ENCODE measurements at places on chromosomes 11 and 22.
A peak's percentile ranks its signal among the peaks of the same experiment; 100 is the strongest.

DNA sequence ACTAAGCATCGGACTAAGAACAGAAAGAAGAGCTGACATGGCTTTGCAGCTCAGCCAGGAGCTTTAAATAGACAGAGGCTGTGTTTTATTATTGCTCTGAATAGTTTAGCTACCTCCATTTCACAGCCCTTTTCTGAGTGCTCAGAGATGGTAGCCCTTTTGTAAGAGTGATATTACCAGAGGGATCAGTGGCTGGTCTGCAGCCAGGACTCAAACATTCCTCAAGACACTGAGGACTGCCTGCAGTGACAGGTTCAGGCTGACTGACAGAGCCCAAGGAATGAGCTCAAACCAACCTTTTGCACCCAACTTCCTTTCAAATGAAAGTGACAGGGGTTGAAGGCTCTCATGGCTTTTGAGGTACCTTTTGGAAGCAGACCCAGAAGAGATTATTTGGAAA is 189.0 kb downstream of the DDX10 start:
- no peak for DNase-seq

DNA sequence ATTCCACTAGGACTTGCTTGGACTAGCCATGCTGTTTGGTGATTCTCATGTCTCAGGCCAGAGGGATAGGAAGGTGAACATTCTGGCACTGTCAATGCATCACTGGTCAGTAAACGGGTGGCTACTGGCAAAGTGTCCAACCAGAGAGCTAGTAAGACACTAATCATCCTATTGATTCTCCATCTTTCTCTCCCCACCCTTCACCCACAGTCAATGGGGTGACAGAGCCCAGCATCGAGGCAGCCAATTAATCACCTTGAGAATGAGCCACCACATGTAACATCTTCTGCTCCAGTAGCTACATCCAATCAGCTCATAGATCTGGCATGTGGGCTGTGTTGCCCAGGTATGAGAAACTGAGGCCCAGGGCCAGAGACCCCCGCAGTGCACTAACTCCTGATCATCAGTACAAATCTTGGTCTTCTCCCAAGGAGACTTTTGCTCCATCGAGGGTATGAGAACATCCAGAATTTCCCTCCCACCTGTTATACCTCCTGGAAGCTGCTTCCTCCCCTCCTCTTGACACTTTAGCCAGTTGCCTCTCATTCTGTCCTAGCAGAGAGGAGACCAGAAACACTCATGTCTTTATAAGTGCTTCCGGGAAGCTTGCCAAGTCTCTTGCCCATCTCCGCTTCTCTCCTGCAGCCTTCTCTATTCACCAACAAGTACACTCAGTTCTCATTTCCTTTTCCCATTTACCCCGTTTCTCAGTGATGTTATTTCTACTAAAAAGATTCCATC is 17.0 kb downstream of the HTR3A start:
- no peak for DNase-seq

DNA sequence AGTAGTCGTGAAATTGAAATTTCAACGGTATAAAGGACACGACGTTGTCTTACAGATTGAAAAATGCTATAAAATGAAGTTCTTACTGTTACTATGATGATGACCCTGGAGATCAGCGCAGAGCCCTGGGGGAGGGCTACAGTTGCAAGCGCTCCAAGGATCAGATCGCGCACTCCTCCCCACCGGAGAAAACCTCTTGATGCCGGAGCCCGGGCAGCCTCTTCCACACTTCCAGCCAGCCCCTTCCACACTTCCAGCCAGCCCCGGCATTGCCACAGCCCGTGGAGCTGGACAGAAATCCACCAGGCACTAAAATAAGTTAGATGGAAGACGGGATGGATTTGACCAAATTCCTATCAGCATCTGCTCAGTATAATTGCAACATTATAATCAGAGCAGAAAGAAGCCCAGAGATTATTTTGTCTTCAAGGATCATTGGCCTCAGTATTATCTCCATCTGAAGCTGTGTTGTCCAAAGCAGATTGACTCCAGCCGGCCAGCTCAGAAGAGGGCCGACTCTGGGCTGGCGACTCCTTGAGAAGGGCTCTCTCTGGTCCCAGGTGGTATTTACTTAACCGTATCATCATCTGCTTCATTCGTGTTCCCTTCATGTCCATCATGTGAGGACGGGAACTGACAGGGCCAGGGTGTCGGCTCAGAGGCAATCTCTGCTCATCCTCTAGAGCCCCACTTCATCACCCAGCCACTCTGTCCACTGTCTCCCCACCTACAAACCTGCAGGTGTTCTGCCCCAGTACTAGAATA is 777 bp upstream of the MICAL3 start:
- DNase-seq: no peak

DNA sequence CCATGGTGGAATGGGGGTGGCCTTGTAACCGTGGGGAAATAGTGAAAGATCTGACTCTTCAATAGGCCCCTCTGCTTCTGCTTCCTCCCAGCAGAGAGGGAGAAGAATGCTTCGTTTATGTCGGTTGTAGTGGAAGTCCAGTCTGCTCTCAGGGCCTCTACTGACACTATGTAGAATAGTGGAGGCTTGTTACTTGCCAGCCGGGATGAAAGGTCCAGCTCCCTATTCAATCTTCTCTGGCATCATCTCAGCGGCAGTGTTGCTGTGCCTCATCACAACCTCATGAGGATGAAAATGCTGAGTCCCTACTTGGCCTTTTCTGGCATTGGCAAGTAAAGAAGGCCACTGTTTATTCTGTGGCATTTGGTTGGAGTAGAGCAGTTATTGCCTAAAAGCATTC is 820.9 kb upstream of the TENM4 start:
- DNase-seq: no peak

- no peak for DNase-seq
Measured at GRCh38 chr11:1467270-1467669, 19.3 kb downstream of the MOB2 start.

GRCh38 chr11:7490054-7490453 is 4.7 kb downstream of the OLFML1 start:
- peak; percentile 19 for DNase-seq

DNA sequence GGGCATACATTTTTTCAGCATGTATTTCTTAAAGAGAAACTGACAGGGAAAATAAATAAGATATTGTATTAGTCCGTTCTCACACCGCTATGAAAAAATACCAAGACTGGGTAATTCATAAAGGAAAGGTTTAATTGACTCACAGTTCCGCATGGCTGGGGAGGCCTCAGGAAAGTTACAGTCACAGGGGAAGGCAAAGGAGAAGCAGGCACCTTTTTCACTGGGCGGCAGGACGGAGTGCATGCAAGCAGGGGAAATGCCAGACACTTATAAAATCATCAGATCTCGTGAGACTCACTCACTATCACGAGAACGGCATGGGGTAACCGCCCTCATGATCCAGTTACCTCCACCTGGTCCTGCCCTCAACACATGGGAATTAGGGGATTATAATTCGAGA is 44.2 kb downstream of the PPFIA1 start:
- DNase-seq: no peak

All from RKO (cell line).